ENCODE measurements at places on chromosomes 13 and 19.

DNA sequence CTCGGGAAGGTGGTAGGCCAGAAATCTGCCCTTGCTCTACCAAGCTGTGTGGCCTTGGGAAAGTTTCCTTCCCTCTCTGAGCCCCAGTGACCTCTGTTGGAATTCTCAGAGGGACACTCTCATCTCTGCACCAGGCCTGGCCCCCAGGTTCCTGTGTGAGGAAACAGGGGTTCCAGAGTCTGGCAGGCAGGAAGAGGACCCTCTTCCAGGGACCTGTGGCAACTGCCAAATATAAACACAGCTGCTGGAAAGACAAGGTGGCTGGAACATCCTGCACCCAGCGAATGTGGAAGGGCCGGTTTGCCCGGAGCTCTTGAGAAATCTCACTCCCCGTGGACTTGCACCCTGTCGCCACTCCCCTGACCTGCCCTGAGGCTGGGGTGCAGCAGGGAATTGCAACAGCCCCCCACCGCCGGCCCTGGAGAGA, 52.8 kb downstream of the GADD45B start:
- no peak for DNase-seq

DNA sequence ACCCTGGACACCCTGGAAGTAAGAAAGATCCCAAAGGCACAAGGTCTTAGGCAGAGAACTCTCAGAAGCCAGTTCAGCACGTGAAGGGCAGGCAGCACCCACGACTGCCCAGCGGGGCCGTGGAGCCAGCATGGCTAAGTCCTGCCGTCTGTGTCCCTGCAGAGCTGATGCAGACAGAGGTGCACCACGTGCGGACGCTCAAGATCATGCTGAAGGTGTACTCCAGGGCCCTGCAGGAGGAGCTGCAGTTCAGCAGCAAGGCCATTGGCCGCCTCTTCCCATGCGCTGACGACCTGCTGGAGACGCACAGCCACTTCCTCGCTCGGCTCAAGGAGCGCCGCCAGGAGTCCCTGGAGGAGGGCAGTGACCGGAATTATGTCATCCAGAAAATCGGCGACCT, 44.8 kb downstream of the PEX11G start:
- no peak for DNase-seq

- no peak for DNase-seq
These were observed 1.4 kb downstream of the DUXA start for GRCh38 chr19:57165846-57166245.

- no peak for DNase-seq
These were observed 2.6 kb downstream of the GARRE1 start for GRCh38 chr19:34256835-34257558.

- peak; percentile 7 for DNase-seq
These were observed 59.8 kb downstream of the URI1 start for GRCh38 chr19:30001791-30002190.

GRCh38 chr19:875265-875879, 15.9 kb downstream of the CFD start:
- no peak for DNase-seq

- DNase-seq: peak; percentile 90
These were observed at the start of gene ZNF331 for GRCh38 chr19:53537521-53538377. TSS of gene ZNF331 (plus strand) at chr19:53538145. CDS start at chr19:53569377, 31,232 bp downstream.

DNA sequence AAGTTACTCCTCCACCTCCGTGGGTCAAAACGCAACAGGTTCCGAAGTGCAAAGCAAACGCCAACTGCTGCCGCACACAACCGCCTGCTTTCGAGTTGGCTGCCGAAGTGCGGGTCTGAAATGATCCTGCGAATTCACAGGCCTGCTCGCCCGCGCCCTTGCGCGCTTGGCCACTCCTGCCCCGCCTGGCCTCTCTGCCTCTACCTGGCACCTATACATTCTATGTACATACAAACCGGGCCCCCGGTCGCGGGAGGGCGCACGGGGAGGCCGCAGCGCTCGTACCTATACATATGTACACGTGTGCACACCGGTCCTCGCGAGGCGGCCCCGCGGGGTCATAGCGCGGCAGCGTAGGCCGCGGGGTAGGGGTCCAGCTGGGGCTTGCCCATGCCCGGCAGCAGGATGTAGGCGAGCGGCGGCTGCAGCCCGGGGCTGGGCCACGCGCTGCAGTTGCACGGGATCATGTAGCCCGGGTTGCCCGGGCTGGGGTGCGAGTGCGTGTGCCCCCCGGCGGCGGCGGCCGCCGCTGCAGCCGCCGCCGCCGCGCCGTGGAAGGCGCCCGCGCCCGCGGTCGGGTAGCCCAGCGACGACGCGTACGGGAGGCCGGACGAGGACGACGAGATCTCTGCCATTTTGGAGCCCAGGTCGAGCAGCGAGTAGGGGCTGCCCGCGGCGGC, 1.3 kb downstream of the SOX21 start:
- peak; percentile 21 for DNase-seq

DNA sequence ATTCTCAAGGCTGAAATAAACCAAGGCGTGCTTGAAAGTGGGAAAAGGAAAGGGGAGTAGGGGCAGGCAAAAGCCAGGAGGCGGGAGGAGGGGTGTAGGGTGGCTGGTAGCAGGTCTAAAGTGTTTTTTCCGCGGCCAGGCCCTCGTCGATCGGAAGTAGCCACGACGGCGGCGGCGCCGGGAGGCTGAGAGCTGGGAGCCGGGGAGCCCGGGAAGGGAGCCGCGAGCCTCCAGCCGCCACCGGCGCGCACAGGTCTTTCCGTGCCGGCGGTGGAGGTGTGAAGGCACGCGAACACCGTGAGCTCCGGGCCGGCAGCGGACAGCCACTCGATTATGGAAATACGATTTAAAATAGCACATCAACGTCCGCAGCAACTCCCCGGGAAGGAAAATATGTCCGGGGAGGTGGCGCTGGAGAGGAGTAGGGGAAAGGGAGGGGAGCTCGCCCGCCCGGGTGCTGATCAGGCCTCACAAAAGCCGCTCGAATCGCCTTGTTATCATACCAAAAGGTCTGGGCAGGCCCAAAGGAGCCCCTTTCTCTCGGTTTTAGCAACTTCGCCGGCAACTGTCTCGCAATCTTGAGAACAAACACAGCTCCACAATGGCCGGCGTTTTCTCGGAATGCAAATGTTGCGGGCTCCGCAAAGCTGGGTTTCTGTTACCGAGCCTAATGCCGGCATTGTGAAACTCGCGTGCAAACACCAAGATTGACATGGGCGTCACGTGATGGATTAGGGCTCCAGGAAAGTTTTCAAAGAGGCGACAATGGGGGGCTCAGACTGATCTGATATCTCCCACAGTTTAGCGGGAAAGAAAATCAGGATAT, 2.9 kb upstream of the PCDH8 start:
- DNase-seq: peak; percentile 96

GRCh38 chr19:55801416-55801815, 30.4 kb downstream of the NLRP11 start:
- peak; percentile 10 for DNase-seq

- no peak for DNase-seq
These were observed 61.8 kb downstream of the OLFM4 start for GRCh38 chr13:53090461-53090860.

DNA sequence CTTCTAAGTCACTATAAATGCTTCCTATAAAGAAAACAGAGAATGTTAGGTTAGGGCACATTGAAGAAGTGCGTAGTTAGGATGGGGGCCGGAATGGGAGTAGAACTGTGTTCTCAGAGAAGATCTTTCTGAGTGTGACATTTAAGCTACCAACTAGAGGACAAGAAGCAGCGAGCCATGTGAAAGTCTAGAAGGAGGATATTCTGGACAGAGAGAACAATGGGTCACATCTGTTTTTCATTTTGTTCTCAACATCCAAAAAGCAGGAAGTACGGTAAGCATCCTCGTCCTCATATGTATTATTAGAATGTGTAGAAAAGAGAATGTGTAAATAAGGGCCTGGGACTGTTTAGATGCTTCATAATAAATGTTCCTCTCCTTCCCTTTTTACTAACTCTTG, 44.5 kb upstream of the PARP4 start:
- DNase-seq: no peak

GRCh38 chr13:26220575-26220974, 1.5 kb downstream of the RNF6 start:
- no peak for DNase-seq

DNA sequence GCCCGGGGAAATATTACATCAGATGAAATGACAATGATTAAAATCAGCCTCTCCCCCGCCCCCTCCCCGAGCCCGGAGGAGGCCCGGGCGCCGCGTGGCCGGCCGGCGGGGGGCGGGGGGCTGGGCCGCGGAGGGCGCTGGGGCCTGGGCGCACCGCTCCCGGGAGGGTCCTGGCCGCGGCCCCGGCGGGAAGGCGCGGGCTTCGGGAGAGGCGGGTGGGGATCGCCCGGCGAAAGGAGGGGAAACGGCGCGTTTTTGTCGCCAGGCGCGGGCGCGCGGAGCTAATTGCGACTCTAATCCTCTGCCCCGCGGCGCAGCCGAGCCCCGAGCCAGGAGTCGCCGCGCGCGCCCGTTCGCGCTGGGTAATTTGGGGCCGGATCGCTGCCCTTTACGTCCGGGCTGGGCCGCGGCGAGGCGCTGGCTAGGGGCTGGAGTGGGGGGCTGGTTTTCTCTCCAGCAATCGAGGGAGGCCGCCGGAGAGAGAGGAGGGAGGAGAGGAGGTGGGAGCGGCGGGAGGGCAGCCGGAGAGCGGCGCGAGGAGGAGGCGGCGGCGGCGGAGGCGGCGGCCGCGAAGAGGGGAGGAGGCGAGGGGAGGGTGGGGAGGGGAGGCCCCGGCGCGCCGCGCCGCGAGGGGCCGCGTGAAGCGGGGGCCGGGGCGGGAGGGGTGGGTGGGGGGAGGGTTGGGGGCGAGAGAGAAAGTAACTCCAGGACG, at the start of gene KCTD15:
Gene KCTD15, plus strand, starts transcription at position 707 of the 712 bp plus-strand sequence. CDS start 3,585 bp downstream, outside the sequence.
- peak; percentile 52 for DNase-seq

- no peak for DNase-seq
These were observed 1310.6 kb downstream of the SLITRK1 start for GRCh38 chr13:82571653-82572052.

DNA sequence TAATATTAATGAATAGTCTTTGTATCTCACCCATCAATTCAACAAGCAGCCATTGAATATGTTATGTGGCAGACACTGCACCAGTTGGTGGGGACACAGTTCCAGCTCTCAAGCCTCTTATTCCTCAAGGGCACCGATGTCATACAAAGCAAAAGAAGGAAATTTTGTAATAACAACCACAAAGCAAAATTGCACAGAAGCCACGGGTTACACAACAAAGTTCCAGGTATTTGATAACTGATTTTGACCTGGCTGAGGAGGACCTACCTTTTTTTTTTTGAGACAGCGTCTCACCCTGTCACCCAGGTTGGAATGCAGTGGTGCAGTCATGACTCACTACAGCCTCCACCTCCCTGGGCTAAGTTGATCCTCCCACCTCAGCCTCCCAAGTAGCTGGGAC, 266.7 kb downstream of the FOXO1 start:
- no peak for DNase-seq

- no peak for DNase-seq
These were observed 427.2 kb downstream of the COG6 start for GRCh38 chr13:40082639-40083038.
